ENCODE measurements at places on chromosomes 5 and 9. TPM values are rescaled to one million over a fixed set of nuclear protein-coding genes. Genes with fewer than 3 reads are reported as not detected.

DNA sequence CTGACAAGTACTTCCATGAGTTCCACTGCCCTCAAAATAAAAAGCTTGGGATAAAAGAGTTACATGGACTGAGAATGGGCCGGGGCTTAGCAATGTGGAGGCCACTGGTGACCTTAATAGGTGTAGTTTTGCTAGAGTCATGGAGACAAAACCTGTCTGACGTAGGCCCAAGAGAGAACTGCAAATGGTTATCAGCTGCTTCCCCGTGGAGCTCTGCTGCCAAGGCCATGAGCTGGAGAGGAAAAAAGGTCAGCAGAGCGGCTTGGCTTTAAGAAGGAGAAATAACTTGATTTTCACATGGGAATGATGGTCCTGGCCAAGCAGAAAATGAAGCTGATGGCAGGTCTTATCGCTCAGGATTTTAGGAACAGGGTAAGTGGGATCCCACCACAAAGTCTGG, 3.7 kb upstream of the SURF6 start:
- DNase-seq = no peak

The RMRP gene
- total RNA-seq = 16,487 TPM

GRCh38 chr5:39816866-39817265, 392.1 kb upstream of the DAB2 start:
- DNase-seq = no peak

DNA sequence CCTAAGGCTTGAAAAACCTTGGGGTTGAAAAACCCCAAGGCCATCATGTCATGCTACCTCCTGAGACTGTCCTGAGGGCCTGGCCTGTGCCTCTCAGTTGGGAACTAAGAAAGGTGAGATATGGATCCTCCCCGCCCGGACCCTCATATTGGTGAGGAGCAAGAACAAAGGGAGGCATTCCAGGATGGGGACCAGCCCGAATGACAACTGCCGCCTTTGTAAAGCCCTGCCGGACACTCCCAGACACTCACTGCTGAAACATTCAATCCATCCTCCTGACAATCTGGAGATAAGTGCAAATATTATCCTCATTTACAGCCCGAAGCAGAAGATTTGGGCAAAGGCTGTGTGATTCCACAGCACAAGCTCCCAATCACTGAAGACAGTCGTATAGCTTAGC, 298.3 kb downstream of the NSG2 start:
- DNase-seq = no peak

The RFESD gene
- total RNA-seq = 4.2 TPM

GRCh38 chr5:107500347-107500746, 170.4 kb downstream of the EFNA5 start:
- DNase-seq = no peak

GRCh38 chr9:132249123-132249522, 87.3 kb downstream of the NTNG2 start:
- no peak for DNase-seq

- no peak for DNase-seq
Measured at GRCh38 chr9:121232251-121232650, 30.6 kb upstream of the RAB14 start.

The SPINK13 gene
- not detected for total RNA-seq

The PCDHA13 gene
- total RNA-seq = 3.9 TPM

DNA sequence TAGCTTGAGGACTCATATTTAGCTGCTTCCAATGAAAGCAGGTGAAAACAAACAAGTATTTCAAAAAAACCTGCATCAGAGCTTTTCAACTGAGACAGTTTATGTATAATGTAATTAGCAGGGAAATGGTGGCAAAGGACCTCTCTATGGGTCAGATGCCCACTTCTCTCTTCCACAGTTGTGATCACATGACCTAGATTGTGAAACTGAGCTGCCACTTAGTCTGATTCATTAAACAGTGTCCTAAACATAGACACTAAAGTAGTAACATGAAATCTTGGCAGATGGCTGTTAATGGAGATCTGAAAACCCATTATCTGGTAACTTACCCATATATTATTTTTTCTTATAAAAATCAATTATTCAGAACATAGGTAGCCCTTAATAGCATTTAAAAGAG, 663.6 kb upstream of the RIOK2 start:
- no peak for DNase-seq

The POLR3G gene
- total RNA-seq = 2.1 TPM

GRCh38 chr5:109161914-109162683, 247.7 kb downstream of the PJA2 start:
- DNase-seq = no peak

The ASTN2 gene
- total RNA-seq = 29.0 TPM

- no peak for DNase-seq
Measured at GRCh38 chr5:88487066-88487465, 218.4 kb upstream of the TMEM161B start.

DNA sequence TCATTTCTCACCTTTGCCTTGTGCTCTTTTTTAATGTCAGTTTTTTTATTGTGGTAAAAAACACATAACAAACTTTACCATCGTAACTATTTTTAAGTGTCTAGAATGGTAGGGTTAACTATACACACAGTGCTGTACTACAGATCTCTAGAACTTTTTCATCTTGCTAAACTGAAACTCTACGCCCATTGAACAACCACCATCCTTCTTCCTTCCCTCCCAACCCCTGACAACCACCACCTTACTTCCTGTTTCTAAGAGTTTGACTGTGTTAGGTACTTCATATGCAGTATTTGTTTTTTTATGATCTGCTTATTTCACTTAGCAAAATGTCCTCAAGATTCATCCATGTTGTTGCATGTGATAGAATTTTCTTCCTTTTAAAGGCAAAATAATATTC, 54.9 kb downstream of the PSAT1 start:
- no peak for DNase-seq

GRCh38 chr9:109728686-109729300, 51.2 kb upstream of the PALM2AKAP2 start:
- no peak for DNase-seq

DNA sequence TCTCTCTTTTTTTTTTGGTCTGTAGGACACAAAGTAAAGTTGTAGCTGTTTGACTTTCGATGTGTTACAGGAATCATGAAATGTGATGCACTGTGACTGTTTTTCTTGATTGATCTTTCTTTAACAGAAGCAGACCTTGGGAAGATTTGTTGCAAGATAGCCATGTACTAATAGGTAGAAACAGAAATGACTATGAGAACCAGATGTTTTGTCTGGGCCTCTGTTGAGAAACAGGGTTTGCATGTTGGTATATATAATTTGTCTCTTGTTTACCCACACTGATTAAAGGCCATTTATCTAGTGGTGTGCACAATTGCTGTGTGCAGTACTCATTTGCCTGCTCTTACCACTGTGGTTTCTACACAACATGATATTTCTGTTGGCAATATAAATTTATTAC, 125.1 kb downstream of the HACD4 start:
- DNase-seq = no peak

GRCh38 chr9:101225271-101225670, 159.5 kb downstream of the BAAT start:
- DNase-seq = no peak

- no peak for DNase-seq
Measured at GRCh38 chr9:98317134-98317857, 61.8 kb upstream of the TBC1D2 start.

- DNase-seq = no peak
Measured at GRCh38 chr5:133819977-133820471, 148.4 kb downstream of the C5orf15 start.

The PNPLA7 gene
- total RNA-seq = 7.9 TPM

The PPP3R2 gene
- not detected for total RNA-seq

DNA sequence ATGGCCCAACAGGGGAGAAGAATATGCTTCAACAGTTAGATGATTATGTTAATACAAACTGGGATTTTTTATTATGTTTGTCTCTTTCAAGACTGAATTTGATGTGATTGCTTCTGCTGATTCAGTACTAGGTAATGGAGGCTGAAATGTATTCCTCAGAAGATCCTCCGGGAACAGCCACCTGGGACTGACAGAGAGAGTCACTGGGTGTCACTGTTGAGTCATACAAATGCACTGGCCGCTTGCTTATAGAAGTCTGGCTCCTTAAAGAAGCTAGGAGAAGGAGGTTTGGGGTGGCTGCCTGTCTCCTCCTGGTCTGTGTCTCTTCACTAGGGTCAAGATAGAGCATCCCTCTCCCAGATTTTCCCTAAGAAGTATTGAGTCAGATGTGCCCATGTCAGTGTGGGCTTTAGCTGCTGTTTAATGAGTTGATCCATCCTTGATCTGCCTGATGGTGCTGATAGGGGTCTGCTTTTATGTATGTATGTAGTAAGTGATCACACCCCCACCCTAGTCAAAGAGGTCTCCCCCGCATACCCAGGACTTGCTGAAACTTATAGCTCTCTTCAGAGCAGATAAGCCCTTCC, 773.4 kb downstream of the BRINP1 start:
- no peak for DNase-seq

GRCh38 chr5:60219921-60220320, 326.4 kb upstream of the PDE4D start:
- DNase-seq = no peak

- no peak for DNase-seq
Measured at GRCh38 chr5:27523629-27524028, 485.2 kb upstream of the CDH9 start.

- no peak for DNase-seq
Measured at GRCh38 chr9:82404196-82404870, 415.8 kb downstream of the SPATA31D1 start.

The GARIN3 gene
- not detected for total RNA-seq

DNA sequence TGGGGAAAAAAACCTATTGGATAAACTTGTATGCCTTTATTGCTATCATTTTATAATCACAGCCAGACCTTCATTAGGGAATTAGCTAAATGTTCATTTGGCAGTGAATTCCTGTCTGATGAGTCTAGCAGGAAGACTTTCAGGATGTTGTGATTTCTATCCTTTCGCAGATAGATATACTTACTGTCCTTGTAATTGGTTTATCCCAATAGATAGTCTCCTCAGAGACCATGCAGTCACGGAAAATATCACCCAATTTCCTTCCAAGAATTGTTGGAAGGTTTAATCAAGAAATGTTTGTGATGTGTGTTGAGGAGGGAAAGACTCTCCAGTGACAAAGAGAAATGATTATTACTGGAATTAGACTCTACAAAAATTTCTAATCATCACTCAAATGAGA, 1937.9 kb upstream of the WWC1 start:
- DNase-seq = no peak

DNA sequence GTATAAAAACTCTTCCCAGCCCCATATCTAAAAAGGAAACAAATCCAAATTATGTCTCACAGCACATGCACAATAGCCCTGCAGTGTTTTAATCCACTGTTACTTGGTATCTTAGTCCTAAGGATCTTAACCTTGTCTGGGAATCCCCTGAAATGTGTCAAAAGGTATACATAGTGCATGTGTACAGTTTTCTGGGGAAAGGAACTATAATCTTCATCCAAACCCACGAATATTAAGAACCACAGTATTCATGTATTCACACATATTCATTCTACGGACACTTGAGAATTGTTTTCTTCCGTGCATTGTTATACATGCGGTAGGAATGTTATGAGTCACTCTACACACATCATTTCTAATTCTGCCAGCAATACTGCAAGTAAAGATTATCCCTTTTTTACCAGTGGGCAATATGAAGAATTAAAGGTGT, 47.8 kb upstream of the SNX2 start:
- no peak for DNase-seq

DNA sequence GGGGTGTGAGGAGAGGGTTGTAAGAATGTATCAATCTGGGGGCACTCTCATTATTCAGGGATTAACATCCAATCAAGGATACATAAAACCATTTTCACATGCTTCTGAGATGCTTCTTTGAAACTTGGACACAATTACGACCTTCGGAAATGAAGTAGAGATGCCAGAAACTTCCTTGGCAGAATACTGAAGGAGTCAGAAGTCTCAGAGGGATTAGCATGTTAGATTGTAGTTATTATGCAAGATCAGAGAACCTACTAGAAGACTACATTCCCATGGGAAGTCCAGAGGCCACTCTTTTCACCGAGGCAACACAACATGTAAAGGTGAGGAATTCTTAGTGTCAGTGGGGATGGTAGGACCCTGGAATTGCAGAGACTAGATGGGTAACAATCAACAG, 5.1 kb upstream of the SLC22A4 start:
- no peak for DNase-seq

DNA sequence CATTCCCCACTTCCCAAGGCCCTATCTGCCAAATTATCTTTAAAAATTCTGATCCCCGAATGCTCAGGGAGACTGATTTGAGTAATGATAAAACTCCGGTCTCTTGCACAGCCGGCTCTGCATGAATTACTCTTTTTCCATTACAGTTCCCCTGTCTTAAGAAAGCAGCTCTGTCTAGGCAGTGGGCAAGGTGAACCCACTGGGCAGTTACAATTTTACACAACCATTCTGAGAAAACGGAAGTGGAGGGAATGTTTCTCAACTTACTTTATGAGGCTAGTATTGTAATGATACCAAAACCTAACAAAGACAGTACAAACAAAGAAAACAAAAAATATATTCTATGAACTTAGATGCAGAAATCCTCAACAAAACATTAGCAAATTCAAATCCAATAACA, 100.0 kb downstream of the MCTP1 start:
- no peak for DNase-seq

GRCh38 chr9:1366276-1366675, 316.1 kb downstream of the DMRT2 start:
- no peak for DNase-seq

GRCh38 chr5:103793595-103794182, 231.1 kb upstream of the NUDT12 start:
- no peak for DNase-seq
